Erythroblast (primary cell): ENCODE measurements at places on chromosomes 6 and 20.

DNA sequence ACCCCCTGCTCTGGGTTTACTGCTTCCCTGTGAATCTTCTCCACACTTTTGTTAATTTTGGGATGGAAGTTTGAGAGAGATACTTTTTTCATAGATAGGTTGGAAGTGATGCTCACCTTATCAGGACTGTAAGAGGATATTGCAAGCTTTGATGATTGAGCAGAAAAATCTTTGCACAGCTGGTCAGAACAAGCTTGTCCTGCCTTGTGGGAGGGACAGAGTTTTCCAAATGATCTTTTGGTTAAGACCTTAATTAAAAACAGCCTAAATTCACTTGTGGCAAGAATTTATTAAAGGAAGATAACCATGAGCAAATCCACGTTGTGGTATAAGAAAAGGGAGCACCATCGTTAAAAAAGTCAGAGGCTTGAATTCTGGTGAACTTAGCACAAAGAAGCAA lies 32.2 kb downstream of the E2F3 start:
- DNase-seq, result no peak

DNA sequence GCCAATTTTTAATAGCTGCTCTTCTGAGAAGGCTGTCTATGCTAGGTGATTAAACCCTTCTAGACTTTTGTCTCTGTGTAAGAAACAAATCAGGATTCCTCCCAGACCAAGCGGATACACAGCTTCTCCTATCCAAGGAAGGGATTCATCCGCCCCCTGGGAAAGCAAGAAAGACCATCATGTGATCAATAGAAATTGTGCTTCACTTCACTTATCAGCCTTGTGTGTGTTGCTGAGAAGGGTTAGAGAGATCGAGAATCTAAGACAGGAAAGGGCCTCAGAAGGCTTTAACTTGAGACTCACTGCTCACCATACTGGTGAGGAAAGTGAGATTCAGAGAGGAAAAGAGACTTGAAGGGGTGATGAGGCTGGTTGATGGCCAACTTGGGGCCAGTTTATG lies 1.5 kb downstream of the ABCC10 start:
- no peak for DNase-seq

GRCh38 chr20:15603506-15603905 lies 969.7 kb downstream of the KIF16B start:
- no peak for DNase-seq

- no peak for DNase-seq
These were observed 243.1 kb downstream of the PKHD1 start for GRCh38 chr6:51844336-51844735.

GRCh38 chr6:136717716-136717990 lies 74.6 kb downstream of the MAP3K5 start:
- DNase-seq, result no peak

DNA sequence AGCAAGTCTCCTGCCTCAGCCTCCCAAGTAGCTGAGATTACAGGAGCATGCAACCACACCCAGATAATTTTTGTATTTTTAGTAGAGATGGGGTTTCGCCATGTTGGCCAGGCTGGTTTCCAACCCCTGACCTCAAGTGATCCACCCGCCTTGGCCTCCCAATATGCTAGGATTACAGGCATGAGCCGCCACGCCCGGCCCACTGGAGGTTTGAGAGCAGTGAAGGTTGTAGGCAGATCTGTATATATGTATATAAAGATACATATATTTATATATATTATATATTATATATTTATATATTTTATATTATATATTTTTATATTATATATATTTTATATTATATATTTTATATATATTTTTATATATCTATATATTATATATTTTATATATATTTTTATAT lies 38.2 kb upstream of the TTPAL start:
- peak; percentile 41 for DNase-seq

GRCh38 chr6:106608080-106608668 lies 21.1 kb downstream of the RTN4IP1 start:
- peak; percentile 72 for DNase-seq

DNA sequence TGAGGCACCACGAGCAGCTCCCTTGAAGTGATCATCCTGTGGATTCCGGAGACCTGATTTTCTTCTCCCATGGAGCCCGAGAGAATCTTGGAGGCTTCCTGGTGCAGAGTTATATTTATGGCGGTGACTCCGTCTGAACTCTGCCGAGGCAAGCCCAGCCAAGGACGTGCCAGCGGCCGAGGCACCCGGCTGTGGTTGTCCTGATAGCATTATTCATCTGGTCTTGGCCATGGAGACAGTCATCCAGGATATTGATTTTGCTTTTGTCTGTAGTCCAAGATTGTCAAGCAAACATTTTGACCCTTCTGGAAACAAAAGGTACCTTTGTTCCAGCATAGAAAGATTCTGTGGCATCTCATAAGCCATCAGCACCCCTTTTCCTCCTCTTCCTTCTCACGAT lies 163.3 kb downstream of the SCML4 start:
- DNase-seq, result no peak

DNA sequence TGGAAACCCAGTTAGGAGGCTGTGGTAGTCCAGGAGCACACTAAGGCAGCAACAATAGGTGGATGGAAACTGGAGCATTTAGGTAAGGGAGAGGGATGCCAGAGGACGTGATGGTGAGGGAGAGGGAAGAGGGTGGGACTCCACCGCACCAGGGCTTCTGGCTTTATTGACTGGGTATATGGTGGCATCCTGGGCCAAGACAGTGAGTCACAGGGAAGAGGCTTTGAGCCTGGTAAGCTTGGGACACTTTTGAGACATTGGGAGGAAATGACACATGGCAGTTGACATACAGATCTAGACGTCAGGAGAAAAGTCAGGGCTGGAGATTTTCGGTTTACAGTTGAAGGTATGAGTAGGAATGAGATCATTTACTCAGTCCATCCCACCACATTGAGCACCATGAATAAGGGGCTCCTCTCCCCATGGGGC lies 14.9 kb downstream of the NT5E start:
- no peak for DNase-seq

DNA sequence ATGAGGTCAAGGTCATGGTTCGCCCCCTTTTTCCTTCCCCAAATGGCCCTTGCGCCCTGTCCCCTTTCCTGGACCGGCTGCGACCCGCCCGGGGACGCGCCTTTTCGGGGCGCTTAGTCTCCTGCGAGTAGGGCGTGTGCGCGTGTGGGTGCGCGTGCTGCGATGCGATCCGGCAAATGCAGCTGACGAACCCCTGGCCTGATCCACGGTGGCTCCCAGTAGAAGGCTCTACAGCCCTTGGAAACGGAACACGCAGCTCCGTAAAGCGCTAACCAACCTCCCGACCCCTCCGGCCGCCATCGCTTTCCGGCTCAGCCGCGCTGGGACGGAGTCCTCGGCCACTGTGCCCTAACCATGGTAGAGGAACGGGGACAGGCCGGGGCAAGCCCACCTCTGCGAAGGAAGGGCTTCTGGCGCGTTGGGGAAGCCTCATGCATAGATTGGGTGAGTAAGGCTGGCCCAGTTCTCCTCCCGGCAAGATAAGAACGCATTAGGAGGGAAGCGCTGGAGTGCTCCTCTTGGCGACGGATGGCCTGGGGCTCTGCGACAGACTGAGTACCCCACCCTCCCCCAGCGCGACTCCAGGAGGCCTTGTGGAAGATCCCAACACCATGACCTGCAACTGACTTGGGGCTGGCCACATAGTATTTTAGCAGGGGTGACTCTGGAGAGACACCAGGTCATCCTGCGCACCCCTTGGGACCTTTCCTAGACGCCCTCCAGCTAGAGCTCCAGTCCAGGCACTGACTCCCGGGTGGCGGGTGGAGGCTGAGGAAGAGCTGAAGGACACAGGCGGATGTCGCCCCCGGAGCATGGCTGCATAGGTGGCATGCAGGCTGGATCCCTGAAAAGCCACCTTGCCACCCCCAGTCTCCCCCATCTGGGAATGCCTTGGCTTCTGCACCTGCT lies 1.1 kb upstream of the SLC4A11 start:
- DNase-seq, result peak; percentile 31

GRCh38 chr6:1002989-1003388 lies 308.9 kb upstream of the FOXQ1 start:
- no peak for DNase-seq

DNA sequence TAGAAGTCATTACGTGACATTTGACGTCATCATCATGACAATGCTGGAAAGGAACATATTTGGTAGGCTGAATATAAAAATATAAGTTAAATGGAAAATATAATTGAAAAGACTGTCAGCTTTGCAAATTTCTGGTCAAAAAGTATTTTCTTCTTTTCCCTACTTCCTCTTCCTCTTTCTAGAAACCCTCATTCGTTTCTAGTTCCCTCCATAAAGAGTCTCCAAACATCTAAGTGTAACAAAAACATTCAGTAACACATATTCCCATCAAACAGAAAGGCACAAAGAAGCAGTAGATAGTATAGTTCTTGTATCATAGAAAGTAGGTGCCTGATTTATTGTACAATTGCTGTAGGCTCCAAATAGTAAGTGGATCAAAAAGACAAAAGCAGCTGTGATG lies 150.8 kb upstream of the FAM83B start:
- no peak for DNase-seq

- no peak for DNase-seq
These were observed 320 bp downstream of the RIMS4 start for GRCh38 chr20:44810061-44810390.

DNA sequence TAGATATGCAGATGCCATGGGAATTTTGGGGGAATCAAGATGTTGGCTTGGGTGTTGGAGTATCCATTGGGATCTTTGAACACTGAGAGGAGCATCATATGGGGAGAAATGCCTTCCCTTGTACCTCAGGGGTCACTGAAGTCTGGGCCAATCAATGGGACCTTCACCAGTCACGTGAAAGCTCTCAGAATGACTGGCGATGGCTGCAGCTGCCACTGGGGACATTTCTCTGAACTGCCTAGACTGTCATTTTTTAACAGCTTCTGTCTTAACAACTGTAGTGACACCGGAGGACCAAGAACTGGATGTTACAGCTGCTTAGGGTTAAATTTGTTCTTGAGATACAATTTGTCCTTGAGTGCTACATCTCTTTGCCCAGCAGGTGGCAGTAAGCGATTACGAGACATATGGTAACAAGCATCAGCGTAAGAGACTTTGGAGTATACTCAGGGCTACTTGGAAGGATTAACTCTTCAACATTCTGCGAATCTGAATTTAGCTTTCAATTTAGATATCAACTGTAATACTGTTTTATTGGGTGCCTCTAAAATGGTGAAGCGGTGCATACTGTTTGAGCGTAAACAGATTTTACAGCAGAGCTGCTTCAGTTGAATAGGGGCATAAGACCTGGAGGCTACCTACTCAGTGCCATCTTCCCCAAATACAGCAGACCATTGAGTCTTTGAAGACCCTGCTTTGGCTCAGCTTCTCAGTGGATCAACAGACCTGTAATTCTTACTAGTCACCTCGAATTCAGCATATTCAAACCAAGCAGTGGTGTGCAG lies 36.0 kb downstream of the CCN2 start:
- DNase-seq, result peak; percentile 77

DNA sequence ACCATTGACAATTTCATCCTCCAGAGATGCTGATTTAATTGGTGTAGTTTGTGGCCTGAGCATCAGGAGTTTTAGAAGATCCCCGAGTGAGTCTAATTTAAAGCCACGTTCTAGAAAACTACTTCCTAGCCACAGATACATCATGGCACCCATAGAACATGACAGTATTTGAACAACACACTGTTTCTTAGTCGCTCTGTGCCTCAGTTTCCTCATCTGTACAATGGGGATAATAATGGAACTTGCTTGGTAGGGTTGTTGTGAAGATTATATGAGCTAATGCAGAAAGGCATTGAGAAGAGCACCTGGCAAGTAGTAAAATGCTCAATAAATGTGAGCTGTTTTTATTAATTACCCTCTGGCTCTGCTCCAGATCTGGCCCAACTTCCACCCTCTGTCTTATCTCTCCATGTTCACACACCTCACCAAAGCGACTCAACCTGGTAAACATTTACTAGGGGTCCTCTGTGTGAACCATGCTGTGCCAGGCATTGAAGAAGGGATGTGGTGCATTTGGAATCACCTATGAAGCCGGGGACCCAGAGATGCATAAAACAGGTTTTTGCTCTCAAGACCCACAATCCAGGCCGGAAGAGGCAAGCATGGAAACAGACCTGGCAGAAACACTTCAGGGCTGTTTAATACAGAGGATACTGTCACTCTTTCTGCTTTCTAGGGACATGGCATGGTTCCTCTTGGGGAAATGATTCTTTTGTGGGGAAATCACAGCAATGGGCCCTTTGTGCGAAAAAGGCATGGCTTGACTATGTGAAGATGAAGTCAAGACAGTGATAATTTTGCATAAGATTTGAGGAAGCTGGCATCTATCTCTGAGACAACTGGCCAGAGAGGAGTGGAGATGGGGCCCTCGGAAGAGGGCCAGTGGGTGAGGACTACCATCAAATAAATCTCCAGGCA lies 16.2 kb upstream of the MRPS18A start:
- DNase-seq, result no peak

DNA sequence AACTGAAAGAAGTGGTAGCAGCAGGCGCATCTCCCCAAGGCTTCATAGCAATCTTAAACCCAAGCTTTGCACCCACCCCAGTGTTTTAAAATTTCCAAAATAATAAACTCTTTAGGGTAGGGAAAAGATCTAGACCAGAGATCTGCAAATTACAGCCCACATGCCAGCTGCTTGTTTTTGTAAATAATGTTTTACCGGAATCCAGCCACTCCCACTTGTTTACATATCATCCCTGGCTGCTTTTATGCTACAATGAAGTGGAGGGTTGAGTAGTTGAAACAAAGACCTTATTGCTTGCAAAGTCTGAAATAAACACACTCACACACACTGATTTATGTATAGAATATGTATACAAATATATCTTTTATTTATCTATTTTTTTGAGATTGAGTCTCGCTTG lies 30.0 kb downstream of the SLX4IP start:
- no peak for DNase-seq

DNA sequence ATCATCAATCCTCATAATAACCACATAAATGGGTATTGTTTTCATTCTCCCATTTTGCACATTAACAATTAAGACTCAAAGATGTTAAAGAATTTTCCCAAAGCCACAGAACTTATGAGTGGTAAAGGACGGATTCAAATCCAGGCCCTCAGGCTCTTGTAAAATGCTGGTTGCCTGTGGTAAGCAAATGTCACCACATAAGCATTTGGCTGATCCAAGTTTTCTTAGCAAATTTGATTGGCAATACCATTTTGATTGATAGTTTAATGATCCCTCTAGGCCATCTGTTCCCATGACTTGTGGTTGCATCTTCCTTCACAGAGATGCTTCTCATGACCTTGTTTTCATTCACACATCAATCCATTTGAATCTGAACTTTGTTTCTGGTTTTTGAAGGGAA lies 252.0 kb upstream of the RIN2 start:
- no peak for DNase-seq

- no peak for DNase-seq
These were observed 717.8 kb upstream of the HS3ST5 start for GRCh38 chr6:115060581-115060980.

- DNase-seq, result no peak
These were observed 68.5 kb upstream of the SRSF6 start for GRCh38 chr20:43389211-43389610.

- DNase-seq, result peak; percentile 83
These were observed 176.0 kb downstream of the MRPL14 start for GRCh38 chr6:43951063-43951755.
